ENCODE measurements at places on chromosomes 2 and 18.

- DNase-seq = no peak
Observed at GRCh38 chr2:76958749-76959148, 563.4 kb downstream of the LRRTM4 start.

DNA sequence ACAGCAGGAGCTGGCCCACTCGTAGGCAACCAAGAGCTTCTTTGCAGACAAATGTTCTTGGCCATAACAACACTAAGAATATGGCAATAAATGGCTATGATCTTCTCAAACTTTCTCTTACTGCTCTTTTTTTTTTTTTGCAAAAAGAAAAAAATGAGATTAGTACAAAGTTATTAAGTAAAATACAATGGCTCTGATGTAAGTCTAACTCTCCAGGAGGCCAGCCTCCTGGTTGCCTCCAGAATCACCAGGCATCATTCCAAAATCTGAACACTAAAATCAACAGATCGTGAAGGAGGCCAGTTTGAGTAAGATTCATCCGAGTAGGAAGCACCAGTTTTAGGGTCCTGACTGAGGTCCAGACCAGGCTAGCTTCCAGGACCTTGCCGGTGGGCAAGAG, 20.8 kb upstream of the FIGN start:
- no peak for DNase-seq

- peak; percentile 36 for DNase-seq
Observed at GRCh38 chr18:44637210-44638033, 43.3 kb upstream of the SETBP1 start.

- DNase-seq = peak; percentile 95
Observed at GRCh38 chr2:219687272-219687671, 59.8 kb downstream of the SLC4A3 start.

DNA sequence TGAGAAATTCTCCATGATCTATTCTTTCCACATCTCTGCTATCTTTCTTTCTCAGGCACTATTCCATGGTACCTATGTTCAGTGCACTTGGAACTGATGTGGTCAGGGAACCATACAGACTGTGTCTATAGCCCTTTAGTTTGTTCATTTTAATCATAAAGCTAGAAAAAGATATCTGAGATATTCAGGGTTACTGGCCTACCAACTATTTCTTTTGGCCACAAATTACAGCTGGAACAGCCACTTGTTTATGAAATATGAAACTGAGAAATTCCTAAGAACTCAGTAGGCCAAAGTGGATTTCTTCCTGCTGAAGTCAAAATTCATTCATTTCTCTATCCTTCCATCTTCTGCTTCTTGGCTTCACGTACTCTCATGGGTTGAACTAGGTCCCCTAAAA, 22.8 kb upstream of the LYPD1 start:
- peak; percentile 61 for DNase-seq

- no peak for DNase-seq
Observed at GRCh38 chr18:63707816-63708215, 5.1 kb downstream of the SERPINB11 start.

DNA sequence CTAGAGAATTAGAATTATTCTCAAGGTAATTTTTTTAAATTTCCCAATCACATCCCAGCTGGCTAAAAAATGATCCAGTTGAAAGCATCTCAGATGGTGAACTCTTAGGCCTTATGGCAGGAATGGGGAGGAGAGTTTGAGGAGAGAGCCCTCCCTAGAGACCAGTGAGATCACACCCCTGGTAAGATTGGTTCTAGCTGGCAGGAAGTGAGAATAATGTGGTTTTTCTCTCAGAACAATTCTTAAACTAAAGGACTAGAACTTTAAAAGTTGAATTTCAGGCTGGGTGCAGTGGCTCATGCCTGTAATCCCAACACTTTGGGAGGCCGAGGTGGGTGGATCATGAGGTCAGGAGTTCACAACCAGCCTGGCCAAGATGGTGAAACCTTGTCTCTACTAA, 120.2 kb downstream of the MYO3B start:
- no peak for DNase-seq

DNA sequence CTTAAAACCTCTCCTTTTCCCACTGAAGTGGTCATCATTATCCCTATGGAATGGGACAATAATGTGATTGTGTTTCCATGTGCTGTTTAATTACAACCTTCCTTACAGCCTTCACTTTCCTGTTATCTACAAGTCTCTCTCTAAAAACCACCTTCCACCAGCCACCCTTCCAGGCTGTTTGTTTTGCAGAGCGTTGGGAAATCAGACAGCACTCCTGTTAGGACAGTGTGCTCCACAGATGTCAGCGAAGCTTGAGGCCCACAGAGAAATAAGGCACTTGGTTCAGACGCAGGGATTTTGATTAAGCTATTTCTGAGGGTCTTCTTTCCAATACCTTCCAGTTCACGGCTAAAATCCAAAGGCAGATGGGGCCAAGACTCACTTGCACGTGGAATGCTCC, 32.3 kb upstream of the ASPRV1 start:
- no peak for DNase-seq

Data from fibroblast of upper back skin (primary cell).